ENCODE measurements at places on chromosomes 4 and X. TPM values are rescaled to one million over a fixed set of nuclear protein-coding genes. Genes with fewer than 3 reads are reported as not detected.

DNA sequence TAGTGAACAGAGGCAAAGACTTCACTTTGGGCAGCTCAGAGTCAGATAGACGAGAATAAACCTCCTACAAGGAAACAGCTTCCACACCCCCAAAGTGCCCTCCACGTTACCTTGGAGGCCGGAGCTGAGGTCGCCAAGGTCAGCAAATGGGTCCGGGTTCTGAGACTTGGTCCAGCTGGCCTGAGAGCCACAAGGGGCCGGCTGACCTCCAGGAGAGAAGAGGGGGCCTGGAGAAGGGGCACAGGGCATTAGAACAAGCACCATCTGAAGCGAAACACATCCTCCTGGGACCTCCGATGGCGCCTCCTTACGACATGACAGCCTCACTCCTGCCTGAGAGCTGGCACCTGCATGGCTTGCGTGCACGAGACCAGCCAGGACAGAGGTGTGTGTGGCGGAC lies 33.6 kb upstream of the CPLX1 start:
- DNase-seq: no peak
- no peak overlapping the region for H3K27ac ChIP-seq
- H3K4me3 ChIP-seq: no peak overlapping the region
- peaks cover 44% of the 10 kb centered on the region for H3K36me3 ChIP-seq

DNA sequence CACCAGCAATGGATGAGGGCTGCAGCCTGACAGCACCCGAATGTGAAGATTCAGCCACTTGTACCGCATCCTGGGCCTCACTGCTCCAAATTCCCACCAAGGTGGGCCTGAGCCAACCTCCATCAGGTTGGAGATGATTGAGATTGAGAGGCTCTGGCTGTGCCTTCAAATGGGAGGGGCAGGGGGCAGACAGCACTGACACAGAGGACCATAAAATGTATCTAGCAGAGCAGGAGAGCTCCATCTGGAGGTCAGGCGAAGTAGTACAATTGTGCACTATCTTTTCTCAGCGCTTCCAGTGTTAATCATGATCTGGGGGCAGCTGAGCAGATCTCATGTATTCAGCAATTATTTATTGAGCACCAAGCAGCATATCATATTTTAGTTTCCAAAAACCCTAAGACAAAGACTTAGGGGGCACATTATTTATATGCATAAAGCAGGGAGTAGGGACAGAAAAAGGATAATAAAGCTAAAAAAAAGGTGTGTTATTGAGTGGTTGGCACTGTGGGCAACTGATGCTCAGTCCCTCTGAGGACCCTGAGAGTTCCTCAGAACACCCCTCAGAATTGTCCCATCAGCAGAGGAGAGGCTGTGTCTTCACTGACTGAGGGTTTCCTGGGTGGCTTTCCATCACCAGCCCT lies 31.6 kb upstream of the C1QTNF7 start:
- no peaks in the 10 kb centered on the region for H3K4me1 ChIP-seq
- peak; percentile 89 for DNase-seq
- no peaks in the 10 kb centered on the region for H3K36me3 ChIP-seq
- H3K27ac ChIP-seq: no peak overlapping the region
- H3K4me3 ChIP-seq: no peak overlapping the region

DNA sequence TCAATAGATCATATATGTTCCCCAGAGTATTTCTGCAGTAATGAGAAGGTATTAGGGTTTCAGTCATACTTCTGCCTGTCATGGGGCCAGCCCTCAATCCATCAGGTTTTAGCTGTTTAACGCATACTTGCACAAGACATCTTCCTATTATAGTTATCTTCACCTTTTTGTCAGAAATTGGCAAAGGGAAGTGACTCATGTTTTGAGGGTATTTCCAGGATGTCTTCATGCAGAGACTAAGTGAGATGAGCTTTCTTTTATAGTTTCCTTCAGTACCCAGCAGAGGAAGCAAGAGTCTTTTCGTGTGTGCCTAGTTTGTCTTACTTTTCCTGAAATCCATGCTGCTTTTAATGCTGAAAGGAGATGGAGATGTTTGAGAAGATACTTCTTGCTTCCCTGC lies 9.5 kb downstream of the CSTF2 start:
- H3K27me3 ChIP-seq: no peaks in the 10 kb centered on the region
- no peak overlapping the region for H3K27ac ChIP-seq
- no peak for DNase-seq
- no peaks in the 10 kb centered on the region for H3K4me1 ChIP-seq
- H3K4me3 ChIP-seq: no peak overlapping the region

GRCh38 chr4:150072471-150072870 lies 5.8 kb upstream of the DCLK2 start:
- no peak overlapping the region for H3K4me3 ChIP-seq
- no peak for DNase-seq
- no peaks in the 10 kb centered on the region for H3K36me3 ChIP-seq
- H3K27ac ChIP-seq: no peak overlapping the region
- peaks cover 21% of the 10 kb centered on the region for H3K27me3 ChIP-seq

GRCh38 chrX:148878371-148878770 lies 378.0 kb downstream of the AFF2 start:
- H3K27ac ChIP-seq: no peak overlapping the region
- no peak overlapping the region for H3K4me3 ChIP-seq
- no peaks in the 10 kb centered on the region for H3K27me3 ChIP-seq
- H3K36me3 ChIP-seq: no peaks in the 10 kb centered on the region

GRCh38 chr4:7399440-7400234 lies 35.1 kb downstream of the PSAPL1 start:
- no peak overlapping the region for H3K27ac ChIP-seq
- H3K4me3 ChIP-seq: no peak overlapping the region
- peak; percentile 27 for DNase-seq
- no peaks in the 10 kb centered on the region for H3K4me1 ChIP-seq
- H3K27me3 ChIP-seq: no peaks in the 10 kb centered on the region
- no peaks in the 10 kb centered on the region for H3K36me3 ChIP-seq

DNA sequence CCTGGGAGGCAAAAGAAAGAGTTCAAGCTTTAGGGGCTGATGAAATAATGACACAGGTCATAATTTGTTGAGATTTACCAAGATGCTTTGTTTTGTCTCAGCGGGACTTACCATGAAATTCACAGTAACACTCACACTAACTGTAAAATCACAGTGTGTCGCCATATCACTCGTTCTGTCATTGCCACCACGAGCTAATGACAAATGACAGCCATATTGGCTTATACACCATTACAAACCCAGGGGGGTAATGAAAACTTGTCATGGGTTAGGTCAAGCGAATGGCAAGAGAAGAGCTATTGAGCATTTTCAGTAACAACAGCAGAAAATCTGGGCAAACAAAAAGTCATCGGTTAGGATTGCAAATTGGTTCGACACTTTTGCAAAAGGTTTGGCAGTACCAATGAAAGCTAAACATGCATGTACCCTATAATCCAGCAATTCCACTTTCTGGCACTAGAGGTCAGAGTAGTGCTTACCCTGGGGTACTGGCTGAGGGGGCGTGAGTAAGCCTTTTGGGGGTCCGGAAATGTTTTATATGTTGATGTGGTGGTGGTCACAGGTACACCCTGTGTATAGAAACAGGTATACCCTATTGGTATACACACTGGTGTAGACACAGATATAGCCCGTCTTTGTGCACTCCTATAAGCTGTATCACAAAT lies 83.9 kb upstream of the RAI2 start:
- no peak overlapping the region for H3K27ac ChIP-seq
- H3K4me3 ChIP-seq: no peak overlapping the region
- no peaks in the 10 kb centered on the region for H3K27me3 ChIP-seq
- H3K4me1 ChIP-seq: no peaks in the 10 kb centered on the region

GRCh38 chrX:153644356-153645125 lies 2.5 kb upstream of the DUSP9 start:
- H3K36me3 ChIP-seq: no peaks in the 10 kb centered on the region
- H3K27me3 ChIP-seq: peaks cover 83% of the 10 kb centered on the region
- no peaks in the 10 kb centered on the region for H3K4me1 ChIP-seq

GRCh38 chrX:107146670-107147069 lies 28.0 kb upstream of the RBM41 start:
- DNase-seq: no peak
- no peaks in the 10 kb centered on the region for H3K4me1 ChIP-seq
- H3K4me3 ChIP-seq: no peak overlapping the region

GRCh38 chrX:115504167-115504566 lies 56.8 kb upstream of the PLS3 start:
- no peak overlapping the region for H3K27ac ChIP-seq
- no peak overlapping the region for H3K4me3 ChIP-seq
- H3K4me1 ChIP-seq: no peaks in the 10 kb centered on the region

MAGEE1 gene
- 7.1 TPM for total RNA-seq

TGIF2LX gene
- total RNA-seq: not detected

CFI gene
- not detected for total RNA-seq
